ENCODE measurements at places on chromosomes 3 and 15.

DNA sequence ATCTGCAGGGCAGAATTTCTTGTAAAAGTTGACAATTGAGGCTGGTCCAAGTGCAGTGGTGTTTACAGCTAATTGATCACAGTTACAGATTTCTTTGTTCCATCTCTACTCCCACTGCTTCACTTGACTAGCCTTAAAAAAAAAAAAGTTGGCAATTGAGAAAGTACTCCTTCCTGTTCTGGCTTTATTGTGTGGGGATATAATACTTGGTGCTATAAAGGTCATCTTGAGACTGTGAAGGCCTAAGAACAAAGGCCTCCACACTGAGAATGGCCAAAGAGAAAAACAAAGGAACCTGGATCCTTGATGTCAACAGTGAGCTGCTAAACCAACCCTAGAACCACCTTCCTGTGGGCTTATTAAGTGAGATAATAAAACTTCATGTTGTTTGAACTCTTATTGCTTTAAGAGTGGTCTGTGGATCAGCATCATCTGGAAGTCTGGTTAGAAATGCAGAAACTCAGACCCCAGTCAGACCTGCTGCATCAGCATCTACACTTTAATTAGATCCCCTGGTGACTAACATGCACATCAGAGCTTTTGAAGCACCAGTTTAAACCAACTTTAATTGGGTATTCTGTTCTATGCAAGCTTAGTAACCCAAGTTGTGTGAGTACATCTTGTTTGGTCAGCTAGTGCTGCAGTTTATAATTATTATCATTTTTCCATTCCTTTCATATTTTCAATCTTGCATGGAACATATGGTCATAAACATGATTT is 55.2 kb downstream of the TMOD3 start:
- DNase-seq = peak; percentile 26

- no peak for DNase-seq
Observed at GRCh38 chr3:12974334-12974733, 98.9 kb downstream of the IQSEC1 start.

DNA sequence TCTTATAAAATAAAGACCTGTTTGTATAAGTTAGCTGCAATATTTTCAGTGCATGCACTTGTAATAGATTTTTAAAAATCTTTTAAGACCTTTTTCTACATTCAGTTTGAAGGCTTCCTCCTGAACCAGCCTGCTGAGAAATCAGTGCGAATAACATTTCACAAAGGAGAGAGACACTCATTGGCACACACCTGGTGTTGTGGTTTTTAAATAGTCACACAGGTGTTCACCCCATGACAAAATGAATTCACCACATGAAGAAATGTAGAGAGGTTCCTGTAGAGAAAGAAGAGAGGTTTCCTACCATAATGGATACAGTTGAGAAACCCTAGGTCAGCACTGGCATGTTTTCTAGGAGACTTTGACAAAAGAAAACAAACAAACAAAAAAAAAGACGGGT is 237.3 kb downstream of the CNTN6 start:
- no peak for DNase-seq

- DNase-seq = no peak
Observed at GRCh38 chr3:55558316-55558715, 71.2 kb upstream of the WNT5A start.

GRCh38 chr15:61753018-61753710 is 307.1 kb downstream of the VPS13C start:
- no peak for DNase-seq

DNA sequence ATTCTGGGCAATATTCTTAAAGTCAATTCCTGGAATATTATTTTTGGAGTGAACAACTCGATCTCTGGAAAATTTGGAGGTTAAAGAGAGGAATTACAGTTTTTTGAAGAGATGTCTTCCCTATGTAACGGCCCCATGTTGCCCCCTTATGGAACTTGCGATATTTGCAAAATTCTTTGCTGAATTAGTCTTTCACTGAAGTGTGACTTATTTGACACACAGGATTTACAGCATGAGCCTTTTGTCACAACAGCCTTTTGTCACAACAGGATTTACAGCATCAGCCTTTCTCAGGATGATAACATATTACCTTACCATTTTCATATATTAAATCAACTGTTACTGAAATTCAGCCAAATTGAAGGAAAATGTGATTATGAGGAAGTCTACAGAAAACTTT is 37.8 kb upstream of the SPTSSB start:
- peak; percentile 16 for DNase-seq

DNA sequence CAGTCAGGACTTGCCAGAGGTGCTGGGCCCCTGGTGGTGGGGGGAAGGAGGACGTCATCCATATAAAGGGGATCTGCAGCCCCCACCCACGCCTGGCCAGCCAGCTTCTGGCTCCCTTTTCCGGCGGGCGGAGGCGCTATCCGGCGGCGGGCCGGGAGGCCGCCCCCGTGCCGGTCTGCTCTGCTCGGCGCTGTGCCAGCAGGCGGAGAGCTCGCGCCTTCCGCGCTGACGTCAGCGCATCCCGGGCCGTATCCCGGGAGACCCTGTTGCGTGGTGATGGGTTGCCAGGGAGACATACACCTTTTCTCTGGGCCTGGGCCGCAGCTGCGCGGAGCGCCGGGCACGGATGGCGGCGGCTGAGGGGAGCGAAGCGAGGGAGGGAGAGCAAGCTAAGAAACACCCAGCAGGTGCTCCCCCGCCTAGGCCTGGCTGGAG is 1.1 kb downstream of the FAM131A start:
- peak; percentile 91 for DNase-seq

GRCh38 chr15:80060356-80061006 is 1.0 kb downstream of the ZFAND6 start:
- peak; percentile 40 for DNase-seq

DNA sequence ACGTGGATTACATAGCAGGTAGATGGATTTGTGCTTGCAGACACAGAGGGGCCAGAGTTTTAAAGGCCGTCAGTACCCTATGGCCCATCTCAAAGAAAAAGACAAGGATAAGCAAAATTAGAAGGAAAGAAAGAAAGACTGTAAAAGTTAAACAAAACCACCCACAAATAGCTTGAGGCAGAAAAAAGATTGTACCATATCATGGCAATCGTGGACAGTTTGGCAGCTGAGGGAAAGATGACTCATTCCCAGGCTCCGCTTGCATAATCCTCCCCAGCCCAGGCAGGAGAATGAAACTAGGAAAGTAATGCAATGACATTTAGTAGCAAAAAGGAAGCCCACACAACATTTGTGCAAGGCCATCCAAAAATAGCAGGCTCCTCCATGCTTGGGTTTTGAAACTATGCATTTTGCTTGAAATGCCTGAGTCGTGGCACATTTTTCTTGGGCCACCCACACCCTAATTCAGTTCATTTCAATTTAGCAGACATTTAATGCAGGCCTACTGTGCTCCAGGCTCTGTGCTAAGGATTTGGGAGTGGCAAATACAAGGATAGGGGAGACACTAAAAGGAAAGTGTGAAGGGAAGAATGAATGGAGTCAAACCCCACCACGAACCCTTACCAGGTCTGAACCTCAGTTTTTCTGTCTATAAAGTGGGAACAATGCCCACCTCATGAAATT is 40.9 kb upstream of the SMAD3 start:
- peak; percentile 86 for DNase-seq

DNA sequence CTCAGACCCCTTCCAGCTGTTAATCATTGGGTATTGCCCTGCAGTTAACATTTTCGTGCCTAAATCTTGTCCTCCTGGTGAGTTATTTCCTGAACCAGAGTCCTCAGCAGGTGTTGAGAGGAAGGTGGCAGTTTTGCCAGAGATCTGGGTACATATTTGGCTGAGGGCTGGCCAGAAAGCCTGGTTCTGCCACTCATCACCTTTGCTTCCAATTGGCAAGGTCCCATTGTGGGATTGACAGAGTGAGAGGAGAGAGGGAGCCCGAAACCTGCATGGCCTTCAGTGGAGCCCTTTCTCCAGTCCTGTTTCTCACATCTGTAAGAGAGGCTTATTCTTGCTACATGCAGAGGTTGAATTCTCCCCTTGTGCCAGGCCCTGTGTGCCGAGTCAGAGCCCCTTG is 8.9 kb upstream of the TKT start:
- no peak for DNase-seq

- peak; percentile 70 for DNase-seq
Observed at GRCh38 chr15:74196175-74196574, 6.4 kb downstream of the STRA6 start.

DNA sequence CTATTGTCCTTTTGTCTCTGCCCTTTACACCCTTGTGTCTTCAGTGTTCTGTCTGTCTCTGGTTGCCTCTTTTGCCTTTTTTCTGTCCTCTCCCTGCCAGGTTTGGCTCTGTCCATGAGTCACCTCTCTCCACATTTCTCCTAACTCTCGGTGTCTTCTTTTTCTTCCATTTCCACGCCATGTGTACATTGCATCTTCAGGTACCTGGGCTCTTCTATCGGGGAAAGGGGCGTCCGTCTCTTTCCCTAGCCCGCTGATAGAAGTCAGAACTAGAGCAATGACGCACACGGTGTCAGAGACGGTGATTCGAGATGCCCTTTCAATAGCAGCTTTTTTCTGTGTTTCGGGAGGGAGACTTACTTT is 641 bp downstream of the OPA1 start:
- DNase-seq = peak; percentile 35

- no peak for DNase-seq
Observed at GRCh38 chr15:30001602-30002001, 81.2 kb upstream of the GOLGA8J start.

DNA sequence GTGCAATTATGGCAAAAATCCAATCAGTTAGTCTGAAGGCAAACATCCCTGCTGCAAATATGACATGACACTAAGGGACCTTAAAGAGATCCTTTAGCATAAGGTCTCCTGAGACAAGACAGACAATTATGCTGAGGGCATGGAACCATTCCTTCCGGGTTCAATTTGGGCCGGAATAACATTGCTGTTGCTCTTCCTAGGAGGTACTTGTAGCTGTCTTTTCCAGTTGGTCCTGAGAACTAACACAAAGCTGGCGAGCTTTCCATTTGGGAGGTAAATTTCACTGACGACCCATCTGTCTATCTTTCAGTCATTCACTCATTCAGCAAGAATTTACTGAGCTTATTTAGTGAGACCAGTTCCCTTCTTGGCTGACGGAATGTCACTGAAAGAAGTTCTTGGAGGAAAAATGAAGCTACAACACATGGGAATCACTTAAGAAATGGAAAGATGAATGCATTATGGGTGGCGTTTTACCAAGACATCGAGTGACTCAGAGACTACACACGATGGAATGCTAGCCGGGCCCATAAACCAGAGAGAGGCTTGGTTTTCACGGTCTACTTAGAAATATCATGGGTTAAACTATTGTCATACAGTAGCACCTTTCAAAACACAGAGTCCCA is 215.5 kb downstream of the PDZRN3 start:
- DNase-seq = no peak

DNA sequence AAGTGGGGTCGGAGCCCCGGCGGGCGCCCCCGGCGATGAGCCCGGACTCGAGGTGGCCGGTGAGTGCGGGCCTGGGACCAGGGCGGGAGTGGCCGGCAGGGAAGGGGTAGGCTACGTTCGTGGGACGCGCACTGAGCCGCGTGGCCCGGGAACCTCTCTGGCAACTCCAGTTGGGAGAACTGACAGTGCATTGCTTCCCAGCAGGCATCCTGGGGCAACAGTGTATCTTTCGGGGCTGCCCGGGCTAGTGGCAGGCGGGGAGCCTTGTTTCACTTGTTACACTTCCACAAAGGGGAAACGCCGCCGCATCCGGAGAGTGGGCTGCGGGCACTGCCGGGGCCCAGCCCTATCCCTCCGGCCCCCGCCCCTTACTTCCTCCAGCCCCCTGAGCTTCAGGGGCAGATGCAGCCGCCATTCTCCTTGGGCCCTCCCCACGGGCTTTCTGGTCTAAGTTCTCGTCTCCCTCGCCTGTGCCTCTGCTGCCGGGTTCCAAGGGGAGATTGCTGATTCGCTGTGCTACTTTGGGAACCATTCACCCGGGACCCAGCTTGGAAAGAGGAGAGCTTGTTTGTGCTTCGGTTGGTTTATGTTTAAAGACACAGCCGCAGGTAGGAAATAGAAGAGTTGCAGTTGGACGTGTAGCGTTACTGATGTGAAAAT is 675 bp downstream of the BRPF1 start:
- peak; percentile 21 for DNase-seq

GRCh38 chr3:128178782-128179483 is 25.7 kb downstream of the EEFSEC start:
- DNase-seq = no peak

DNA sequence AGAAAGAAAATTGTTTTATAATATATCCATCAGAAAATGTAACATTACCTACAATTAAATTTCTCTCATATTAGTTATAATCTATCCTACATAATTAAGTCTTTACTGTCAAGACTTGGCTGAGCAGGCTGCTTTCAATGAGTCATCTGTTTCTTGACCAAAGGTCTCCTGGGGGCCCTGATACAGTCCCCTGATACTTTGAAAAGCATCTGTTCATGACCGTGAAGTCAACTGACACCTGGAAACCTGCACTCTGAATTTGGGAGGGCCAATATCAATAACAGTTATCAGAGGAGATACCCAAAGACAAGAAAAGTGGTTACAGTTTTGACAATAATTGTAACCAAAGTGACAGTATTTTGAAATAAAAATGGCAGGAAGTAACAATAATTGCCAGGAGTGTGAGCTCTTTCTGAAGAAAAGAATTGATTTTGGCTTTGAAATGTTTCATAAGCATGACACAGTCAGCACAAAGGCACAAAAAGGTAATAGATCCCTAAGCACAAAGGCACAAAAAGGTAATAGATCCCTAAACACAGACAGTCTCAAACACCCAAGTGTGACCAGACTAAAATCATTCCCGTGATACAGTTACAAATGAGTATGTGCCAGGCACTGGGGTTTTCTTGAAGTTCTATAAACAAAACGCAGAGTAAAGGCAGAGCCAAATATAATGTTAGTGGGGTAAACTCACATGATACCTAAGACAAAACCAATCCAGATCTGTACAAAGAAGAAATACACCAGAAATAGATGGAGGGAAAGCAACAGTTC is 260.7 kb downstream of the PLOD2 start:
- DNase-seq = no peak

DNA sequence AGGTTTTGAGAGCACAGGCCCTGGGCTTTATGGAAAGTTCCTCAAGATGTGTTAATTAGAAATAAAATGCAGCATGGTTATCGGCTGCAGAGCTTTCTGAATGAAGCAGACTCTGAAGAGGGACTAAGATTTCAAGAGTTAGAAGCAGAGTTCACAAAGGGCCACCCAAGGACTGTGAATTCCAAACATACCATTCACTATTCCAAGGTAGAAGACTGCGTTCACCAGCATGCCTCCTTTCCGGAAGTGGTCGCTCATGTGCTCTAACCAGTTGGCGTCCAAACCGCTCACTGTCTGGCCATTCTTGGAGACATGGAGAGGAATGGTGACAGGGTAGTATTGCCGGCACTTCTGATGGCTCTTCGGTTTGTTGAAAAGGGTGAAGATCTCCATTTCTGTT is 104.9 kb downstream of the OXNAD1 start:
- DNase-seq = no peak
